Stimulated activated CD8-positive, alpha-beta memory T cell treated with anti-CD3 and anti-CD28 coated beads, Interleukin-7, amount 100 ng/mL, for 1 hour (primary cell): ENCODE measurements at places on chromosomes 7 and 10.

DNA sequence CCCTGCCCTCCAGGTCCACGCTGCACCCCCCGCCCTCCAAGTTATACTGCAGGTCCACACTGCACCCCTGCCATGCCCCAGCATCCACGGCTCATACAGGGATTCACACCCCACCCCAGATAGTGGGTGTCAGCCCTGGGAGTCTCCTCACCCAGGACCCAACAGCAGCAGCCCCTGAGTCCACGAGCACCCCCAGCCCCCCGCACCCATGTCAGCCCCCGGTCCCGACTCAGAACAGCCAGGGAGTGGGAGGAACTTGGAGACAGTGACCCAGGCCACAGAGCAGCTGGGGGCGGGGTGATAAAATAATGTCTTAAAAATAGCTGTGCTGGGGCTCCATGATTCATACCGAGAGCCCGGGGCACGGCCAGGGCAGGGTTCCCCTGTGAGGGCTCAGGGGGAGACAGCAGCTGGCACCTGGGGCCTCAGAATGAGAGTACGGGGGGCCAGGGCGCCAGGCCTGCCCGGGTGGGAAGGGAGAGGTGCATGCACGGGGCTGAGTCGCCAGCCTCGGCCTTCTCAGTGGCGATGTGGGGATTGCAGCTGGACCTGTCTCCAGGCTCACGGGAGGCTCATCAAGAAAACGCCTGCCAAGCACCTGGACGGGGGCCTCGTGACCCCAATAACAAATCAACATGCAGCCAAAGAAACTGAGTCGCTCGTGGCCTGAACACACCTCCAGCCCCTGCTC lies 29.8 kb downstream of the ADAP1 start:
- peak; percentile 24 for DNase-seq

- DNase-seq = no peak
Observed at GRCh38 chr10:91220954-91221675, 652 bp downstream of the PCGF5 start.

DNA sequence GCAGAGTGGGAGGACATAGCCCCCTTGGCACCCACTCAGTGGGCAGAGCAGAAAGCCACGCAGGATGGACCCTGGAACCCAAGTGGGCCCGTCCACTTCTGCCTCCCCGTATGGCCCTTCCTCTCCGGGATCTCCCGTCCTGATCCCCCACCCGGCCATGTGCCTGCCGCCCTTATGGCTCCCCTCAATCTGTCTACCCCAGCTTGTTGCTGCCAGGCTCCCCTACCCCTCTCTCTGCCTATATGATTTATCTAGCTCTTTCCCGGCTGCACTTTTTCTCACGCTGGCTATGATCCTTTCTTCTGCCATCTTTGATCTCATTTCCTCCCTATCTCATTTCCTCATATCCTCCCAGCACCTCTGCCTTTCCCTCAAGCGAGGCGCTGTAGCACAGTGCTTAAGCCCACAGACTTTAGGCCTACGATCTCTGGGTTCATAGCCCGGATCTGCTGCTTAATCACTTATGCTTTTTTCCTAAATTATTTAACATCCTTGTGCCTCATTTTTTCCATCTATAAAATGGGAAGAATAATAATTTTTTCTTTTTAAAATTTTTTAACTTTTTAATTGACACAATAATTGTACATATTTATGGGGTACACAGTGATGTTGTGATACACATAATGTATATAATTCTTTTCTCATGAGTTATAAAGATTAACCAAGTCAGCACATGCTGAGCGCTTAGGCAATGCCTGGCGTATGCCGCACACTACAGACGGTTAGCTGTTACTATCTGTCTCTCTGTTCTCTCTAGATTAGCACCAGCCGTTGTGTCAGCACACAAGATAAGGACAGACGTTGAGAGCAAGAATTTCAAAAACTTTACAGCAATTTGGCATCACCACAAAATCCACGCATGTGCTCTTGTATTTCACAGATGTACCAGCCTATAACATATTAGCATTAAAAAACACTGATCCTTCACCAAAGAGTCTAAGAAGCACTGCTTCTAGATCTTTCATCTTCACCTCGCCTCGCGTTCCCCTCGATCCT lies 18.1 kb downstream of the KCNH2 start:
- DNase-seq = no peak

DNA sequence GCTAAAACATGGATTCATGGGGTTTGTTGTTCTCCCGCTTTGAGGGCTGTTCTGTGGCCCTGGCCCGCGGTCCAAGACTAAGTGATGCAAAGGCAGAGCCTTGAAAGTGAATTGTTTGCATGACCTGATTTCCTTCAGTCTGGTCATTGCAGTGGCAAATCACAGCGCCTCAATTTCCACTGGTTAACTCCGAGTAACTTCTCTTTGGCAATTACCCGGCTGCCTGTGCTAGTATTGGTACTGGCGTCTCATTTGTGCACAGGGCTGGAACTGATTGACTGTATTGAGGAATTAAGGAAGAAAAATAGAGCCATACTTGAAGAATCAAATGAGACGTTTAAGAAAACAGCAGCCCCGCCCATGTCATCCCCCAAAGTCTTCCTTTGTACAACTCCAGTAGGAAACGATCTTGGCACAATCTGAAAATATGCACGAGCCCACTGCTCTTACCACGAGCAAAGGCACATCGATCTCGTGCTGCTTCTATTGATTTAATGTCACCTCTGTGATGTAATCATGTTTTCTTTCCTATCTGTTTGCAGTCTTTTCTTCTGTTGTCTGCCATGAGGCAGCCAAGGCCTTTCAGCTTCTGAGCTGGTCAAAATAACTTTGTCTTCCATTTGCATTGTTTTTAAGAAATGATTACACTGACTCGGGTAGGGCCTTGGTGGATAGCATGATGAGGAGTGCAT lies 60.6 kb upstream of the SHH start:
- no peak for DNase-seq

DNA sequence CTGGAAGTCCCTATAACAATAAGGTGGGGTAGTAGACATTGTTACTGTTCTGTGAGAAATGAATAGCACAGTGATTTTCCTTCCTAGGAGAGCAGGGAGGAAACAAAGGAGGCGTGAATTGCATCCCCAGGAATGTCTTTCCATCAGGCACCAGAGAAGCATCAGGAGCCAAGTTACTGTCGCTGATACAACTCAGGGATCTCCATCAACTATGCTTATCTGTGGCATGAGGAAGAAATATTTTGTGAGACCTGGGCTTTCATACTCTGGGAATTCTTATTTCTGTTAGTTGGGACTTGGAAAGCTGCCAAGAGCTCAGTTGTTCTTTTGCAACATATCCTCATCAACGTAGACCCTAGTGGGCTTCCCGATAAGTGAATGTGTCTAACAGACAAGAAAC lies 622.3 kb downstream of the SUGCT start:
- DNase-seq = no peak

DNA sequence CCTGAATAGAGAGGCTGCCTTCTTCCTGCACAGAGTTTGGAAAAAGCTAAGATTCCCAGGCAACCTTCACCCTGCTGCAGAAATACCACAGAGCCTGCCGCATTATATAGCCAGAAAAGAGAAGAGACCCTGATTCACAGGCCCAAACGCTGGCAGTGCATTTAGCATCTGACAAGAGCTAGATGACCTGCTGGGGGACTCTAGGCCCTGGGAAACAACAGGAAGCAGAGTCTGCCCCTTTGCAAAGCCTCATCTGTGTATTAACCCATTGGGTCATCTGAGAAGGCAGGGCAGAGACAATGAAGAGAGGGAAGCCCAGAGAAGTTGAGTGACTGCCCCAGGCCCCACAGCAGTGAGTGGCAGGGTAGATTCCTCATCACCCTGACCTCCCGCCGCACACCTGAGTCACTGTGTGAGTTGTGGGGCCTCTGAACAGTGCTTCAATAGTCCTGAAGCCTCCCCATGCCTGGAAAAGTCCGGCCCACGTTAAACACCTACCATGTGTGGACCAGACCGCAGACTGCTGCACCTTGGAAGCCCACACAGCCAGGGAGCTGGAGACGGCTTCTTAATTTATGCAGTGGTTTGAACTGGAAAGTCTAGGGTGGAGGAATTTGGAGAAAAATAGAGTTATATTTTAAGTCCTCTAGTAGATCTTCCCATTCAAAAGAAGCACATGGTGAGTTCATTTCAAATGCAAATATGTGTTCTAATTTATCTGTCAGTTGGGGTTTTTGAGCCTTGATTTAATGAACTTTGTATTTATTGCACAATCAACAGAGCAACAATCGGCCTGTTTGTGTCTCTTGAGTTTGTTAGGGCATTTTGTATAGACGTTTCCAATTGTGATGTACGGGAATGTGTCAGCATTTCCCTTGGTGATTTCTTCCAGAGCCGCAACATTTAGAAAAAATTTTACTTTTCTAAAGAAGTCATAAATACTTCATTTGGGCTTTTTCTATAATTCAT lies 80.4 kb upstream of the GPR26 start:
- no peak for DNase-seq

GRCh38 chr7:133819695-133820094 lies 307.4 kb upstream of the LRGUK start:
- no peak for DNase-seq

GRCh38 chr7:106779877-106780276 lies 85.2 kb upstream of the PIK3CG start:
- DNase-seq = no peak

DNA sequence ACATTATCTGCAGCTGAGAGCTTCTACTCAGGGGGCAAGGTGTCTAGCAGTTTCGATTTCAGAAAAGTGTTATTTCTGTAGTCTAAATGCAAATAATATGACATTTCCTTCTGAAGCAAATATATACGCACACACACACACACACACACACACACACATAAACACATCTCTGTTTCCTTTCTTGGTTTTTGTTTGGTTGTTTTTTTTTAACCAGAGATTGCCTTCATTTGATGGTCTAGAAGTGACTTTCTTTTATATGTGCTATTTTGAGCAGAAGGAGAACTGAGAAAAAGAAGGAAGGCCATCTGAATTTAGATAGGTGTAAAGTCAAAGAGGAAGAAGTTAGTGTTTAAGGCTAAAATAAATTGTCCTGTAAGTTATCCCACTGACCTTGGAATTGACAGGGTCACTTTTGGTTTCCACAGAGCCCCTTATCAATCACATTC lies 142.2 kb downstream of the TRIL start:
- DNase-seq = no peak

DNA sequence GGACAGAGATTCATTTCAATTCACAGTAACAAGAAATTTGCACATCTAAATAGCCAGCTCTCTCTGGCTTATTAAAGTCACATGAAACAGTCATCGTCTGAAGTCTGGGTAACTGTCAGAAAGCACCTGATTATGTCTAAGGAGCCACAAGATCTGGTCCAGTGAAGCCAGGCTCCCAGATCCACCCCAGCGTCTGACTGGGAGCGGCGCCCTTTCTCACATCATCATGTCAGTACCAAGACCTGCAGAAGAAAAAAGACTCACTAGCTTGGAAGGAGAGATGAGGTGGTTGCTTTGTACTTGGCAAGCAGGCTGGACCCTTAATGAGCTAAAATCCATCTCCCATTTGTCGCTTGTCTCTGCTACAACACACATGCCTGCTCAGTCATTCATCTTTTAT lies 58.4 kb downstream of the VOPP1 start:
- DNase-seq = no peak

GRCh38 chr7:150468241-150468640 lies 17.8 kb downstream of the GIMAP8 start:
- DNase-seq = no peak

GRCh38 chr7:8365499-8366110 lies 67.8 kb upstream of the NXPH1 start:
- no peak for DNase-seq

DNA sequence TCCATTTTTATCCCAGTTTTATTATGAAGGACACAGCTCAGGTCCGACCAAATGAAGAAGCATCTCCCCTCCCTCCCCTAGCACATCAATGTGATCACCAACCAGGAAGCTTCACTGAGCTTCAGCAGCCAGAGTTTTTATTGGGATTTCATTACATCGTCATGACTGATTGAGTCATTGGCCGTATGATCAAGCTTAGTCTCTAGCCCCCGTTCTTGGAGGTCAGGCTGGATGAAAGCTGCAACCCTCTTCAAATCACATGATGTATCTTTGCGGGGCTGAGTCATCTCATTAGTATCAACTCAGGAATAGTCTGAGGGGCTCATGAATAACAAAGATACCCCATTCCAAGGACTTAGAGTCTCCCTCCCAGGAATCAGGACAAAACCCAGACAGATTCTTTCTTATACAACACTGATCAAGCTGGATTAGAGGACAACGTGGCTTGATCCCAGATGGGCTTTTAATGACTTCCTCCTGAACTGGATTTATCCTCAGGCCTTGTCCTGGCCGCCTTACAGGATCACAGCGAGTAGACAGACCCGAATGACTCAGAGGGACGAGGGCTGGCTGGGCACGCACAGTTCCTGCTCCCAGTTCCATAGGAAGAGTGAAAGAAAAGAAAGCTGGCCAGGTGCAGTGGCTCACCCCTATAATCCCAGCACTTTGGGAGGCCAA lies 14.5 kb downstream of the LIMK1 start:
- DNase-seq = no peak

GRCh38 chr7:82527851-82528250 lies 84.3 kb upstream of the CACNA2D1 start:
- no peak for DNase-seq

- DNase-seq = no peak
Observed at GRCh38 chr7:101848208-101848951, 31.0 kb downstream of the CUX1 start.

DNA sequence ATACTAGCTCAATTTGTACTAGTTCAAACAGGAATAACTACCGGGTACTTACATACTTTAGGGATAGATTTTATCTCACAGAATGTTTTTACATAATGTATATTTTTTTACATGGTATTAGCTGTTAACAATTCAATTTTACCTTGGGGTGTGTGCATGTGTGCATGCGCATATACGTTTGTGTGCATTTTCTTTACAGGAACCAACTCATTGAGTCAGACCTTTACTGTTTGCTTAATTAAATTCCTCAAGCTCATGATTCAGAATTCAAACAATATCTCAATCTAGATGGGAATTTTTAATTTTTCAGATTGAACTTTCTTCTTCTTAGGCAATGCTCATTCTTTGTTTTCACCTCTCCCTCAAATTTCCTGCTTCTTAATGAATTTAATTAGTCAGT lies 24.7 kb upstream of the WASL start:
- no peak for DNase-seq

GRCh38 chr10:3469639-3470020 lies 297.0 kb upstream of the PITRM1 start:
- DNase-seq = no peak

- DNase-seq = no peak
Observed at GRCh38 chr7:47377741-47378140, 204.2 kb downstream of the TNS3 start.

DNA sequence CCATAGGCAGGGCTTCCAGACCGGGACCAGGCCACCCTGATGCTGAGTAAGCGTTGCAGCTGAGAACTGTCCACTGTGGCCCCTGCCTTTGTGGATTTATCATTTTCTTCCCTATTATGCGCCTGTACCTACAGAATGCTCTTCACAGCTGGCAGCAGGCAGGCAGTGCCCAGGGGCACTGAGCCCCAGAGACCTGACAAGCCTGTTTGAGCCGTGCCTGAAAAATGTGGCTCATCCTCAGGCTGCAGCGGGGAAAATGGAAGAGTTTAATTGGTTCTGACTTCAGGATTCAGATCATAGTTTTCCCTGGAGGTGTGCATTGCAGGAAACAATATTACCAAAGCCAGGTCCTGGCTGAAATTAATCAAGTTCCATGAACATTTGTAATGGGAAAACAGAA lies 200.2 kb downstream of the ZNF438 start:
- no peak for DNase-seq

GRCh38 chr10:68633816-68634466 lies 73.8 kb downstream of the TET1 start:
- DNase-seq = no peak
